Retina (tissue), 1 donor: ENCODE measurements at places on chromosomes 13 and 19.
A peak's percentile ranks its signal among the peaks of the same experiment; 100 is the strongest.

- DNase-seq, result no peak
Observed at GRCh38 chr19:2528675-2529101, 52.8 kb downstream of the GADD45B start.

- no peak for DNase-seq
Observed at GRCh38 chr19:37947778-37948177, 40.8 kb downstream of the SIPA1L3 start.

GRCh38 chr19:51146751-51147150 lies 4.7 kb downstream of the SIGLEC7 start:
- DNase-seq, result no peak

DNA sequence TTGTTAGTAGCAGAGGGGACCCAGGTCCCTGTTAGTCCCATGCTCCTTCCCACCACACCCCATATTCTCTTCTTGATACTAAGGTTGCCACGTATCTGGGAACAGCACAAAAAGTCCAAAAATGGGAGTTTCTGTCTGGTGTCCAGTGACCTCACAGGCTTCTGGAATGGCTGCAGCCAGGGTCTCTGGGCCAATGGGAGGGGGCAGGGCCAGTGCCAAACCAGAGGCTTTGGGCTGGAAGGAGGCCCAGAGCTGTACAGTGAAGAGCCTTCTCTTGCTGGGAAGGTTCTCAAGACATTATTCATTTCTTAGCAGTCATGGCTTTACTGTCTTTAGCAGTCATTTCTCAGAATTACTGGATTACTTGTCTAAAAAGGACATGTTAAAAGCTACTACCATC lies 119.2 kb downstream of the FRY start:
- DNase-seq, result no peak

DNA sequence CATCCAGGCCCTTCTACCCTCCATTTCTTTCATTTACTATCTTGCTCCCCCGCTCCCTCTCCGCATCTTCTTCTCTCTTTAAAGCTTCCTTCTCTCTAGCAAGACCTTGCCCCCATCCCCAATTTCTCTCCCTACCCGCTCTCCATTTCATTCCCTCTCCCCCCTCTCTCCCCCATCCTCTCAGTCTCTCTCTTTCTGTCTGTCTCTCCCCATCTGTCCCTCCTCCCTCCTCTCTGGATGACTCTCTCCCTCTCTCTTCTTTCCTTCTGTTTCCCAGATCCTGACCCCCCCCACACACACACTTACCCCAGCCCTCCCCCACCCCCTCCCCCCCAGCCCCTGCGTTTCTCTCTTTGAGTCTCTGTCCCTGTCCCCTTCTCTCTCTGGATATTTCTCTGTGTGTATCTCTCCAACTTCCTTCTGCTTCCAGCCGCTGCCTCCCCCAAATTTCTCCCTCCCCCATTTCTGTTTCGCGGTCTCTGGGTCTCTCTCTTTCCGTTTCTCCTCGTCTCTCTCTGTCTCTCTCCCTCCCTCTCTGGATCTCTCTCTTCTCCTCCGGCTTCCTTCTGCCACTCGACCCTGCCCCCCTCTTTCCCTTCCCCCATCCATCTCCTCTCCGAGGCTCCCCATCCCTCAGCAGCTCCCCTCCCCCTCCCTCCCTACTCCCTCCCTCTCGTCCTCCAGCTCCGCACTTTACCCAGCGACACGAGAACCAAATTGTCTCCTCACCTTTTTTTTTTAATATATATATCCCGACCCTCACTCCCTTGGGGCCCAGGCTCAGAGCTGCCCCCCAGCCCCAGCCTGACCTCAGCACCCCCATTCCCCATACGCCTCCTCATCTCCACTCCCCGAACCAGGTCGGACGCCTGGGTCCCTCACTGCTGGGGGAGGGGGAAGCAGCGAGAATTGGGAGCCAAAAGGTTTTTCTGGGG lies 3.6 kb upstream of the CACNG8 start:
- DNase-seq, result no peak

DNA sequence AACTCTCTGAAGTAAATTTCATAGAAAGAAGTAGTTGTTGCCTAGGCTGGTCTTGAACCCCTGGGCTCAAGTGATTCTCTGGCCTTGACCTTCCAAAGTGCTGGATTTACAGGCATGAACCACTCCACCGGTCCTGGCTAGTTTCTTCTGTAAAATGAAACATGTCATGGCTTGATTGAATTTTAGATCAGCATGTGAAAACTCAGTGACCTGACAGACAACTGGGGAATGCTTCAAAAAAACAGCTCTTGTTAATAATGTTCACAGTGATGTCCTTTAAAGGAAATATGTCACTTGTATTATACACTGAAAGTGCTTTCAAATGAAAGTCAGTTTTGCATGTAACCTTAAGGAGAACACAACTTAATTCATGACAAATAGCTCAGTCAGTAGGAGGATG lies 118.2 kb downstream of the KLF5 start:
- DNase-seq, result no peak

- no peak for DNase-seq
Observed at GRCh38 chr19:17359905-17360800, 17.0 kb downstream of the PLVAP start.

DNA sequence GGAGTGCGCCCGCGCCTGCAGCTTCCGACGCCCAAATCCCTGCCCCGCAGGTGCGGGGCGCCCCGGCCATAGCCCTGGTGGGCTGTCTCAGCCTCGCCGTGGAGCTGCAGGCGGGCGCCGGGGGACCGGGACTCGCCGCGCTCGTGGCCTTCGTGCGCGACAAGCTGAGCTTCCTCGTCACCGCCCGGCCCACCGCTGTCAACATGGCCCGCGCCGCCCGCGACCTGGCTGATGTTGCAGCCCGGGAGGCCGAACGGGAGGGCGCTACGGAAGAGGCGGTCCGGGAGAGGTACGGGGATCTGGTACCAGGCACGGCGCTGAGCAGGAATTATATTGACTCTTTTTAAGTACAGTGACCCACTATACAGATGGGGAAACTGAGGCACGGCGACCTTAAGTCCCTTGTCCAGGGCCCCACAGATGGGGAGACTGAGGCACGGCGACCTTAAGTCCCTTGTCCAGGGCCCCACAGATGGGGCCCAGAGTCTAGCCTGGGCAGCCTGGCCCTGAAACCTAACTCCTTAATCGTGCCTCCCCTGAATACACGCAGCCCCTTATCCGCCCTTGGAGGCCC lies 586 bp downstream of the MRI1 start:
- DNase-seq, result peak; percentile 48
